ENCODE measurements at places on chromosomes 6 and 20. TPM values are rescaled to one million over a fixed set of nuclear protein-coding genes. Genes with fewer than 3 reads are reported as not detected.

- DNase-seq = no peak
These were observed 26.3 kb upstream of the SASH1 start for GRCh38 chr6:148316308-148316707.

GRCh38 chr6:3751077-3751729 is at the start of gene PXDC1:
PXDC1 (minus strand) TSS chr6:3751713; CDS start chr6:3751531, 182 bp downstream.
- peak; percentile 51 for DNase-seq

GRCh38 chr20:32635764-32636163 is 38.0 kb downstream of the C20orf203 start:
- DNase-seq = no peak

DNA sequence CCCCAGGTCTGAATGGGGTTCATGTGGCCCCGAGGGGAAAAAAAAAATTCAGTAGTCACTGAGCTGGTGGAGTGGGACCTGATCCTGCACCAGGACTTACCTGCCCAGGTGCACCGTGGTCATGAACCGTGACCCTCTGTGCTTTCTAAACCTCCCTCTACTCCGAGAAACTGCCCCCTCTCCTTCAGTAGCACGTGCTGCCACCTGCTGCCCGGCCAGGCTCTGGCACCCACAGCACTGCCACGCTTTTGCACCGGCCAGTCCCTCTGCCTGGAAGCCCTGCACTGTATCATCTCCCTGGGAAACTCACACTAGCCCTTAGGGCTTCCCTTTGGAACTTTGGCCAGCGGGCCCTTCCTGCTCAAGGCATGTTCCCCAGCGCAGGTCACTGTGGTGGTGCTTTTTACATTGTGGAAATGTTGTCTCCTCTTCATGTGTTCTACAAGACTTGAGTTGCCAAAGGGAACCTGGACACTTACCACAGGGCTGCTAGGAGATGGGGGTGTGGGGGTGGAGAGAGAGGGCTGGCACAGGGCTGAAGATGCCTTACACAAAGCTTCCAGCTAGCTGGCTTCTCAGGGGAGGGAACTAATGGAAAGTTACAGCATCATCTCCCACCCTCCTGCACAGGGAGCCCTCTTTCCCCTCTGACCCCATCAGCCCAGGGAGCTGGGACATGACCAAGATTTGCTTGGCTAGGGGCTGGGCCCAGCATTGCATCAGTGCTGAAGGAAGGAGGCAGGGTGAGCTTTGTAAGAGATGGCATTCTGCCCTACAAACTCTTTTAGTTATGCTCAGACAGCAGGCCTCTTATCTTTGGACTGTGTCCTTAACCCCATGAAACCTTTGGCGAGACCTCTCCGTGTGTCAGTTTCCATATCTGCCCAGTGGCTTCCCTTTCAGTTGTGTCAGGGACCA is 2.5 kb upstream of the PTPRT start:
- DNase-seq = no peak

DNA sequence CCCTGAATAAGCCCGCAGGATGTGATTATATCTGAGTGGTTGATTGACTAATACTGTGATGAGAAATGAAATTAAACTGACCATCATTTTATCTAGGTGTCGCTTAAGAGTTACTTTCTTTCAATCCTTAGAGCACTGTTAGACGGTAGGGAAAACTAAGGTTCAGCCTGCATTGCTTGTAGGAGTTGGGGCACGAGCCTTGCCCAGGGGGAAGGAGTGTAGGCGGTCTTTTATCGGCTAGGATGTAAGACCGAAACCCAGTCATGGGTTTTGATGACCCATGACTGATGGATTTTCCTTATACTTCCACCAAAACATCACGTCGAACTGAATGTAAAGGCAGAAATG is 392 bp upstream of the TASP1 start:
- no peak for DNase-seq

DNA sequence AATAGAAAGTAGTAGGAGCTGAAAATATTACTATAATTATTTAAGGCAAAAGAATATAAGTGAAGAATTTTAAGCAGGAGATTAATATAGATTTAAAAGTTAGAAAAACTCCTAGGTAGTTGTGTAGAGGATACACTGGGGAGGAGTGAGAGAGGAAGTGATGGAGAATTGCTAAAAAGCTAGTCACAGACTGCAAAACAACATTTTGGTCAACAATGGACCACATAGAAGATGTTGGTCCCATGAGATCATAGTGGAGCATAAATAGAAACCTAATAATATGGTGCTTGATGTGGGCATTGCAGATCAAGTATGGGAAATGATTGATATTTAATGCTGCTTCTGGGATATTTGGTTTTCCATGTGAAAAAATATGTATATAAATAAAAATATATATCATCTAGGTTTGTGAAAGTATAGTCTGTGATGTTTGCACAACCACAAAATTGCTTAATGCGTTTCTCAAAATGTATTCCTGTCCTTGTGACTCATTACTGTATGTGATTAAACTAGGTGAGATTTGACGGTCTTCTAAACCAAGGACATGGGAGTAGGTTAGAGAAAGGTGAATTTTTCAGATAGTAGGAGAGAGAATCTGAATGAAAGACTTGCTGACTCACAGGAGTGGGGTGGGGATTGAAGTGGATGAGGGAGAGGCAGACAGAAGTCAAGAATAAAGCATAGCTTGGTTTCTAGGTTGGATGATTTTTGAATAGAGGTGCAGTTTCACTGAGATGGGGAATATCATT is 174.0 kb downstream of the BCKDHB start:
- no peak for DNase-seq

- no peak for DNase-seq
These were observed 87.6 kb downstream of the AGPAT4 start for GRCh38 chr6:161186173-161186769.

DNA sequence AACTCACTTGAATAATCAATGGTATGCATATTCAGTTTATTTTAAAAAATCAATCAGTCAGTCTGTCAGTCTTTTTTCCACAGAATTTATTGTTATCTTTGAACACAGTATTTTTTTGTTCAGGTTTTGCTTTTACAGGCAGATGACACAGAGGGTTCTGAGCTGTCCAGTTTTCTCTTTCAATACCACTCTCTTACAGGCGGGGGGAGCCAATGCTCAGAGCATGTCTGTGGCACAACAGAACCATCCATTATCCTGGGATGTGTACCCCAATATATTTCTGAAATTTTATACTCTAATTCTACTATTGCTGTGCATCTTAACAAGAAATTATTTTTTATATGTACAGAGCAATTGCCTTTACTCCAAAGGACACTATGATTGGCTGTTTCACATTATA is 21.2 kb downstream of the ROS1 start:
- no peak for DNase-seq

- no peak for DNase-seq
These were observed 101.9 kb downstream of the LRFN2 start for GRCh38 chr6:40485300-40485699.

DNA sequence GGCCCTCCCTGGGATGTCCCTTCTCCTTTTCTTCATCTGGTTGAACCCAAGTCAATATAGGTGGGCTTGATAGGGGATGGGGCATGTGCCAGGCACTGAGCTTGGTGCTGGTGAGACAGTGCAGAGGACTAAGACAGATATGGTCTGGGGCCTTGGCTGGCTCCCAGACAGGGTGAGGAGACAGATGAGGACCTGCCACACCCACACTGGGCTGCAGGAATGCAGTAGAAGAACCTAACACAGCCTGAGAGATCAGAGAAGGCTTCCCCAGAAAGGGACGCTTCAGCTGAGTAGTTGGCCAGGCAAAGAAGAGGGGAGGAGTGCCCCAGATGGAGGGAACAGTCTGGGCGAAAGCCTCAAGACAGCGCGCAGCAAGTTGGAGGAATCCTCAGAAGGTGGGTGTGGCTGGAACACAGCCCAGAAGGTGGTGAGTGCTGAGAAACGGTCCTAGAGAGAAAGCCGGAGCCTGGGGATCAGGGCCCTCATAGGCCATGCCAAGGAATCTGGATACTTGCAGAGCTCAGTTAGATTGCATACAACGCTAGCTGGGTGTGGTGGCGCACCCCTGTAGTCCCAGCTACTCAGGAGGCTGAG is 26.4 kb downstream of the CD40 start:
- DNase-seq = no peak

DNA sequence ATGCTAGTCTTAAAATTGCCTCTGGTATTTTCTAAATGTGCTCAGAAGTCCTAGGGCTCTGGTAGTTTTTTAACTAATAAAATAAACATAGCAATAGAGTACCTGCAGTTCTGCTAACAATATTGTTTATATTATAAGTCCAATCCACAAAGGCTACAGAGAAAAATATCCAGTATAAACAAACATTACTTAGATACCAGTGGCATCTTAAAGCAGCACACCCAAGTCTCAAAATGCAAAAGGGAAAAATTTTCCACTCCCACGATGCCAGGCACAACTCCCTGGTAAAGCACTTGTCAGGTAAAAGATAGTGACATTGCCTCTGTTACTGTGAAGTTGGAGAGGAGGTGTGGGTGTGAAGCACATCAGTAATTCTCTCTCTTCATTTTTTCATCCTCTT is 123.3 kb downstream of the OGFRL1 start:
- DNase-seq = no peak

DNA sequence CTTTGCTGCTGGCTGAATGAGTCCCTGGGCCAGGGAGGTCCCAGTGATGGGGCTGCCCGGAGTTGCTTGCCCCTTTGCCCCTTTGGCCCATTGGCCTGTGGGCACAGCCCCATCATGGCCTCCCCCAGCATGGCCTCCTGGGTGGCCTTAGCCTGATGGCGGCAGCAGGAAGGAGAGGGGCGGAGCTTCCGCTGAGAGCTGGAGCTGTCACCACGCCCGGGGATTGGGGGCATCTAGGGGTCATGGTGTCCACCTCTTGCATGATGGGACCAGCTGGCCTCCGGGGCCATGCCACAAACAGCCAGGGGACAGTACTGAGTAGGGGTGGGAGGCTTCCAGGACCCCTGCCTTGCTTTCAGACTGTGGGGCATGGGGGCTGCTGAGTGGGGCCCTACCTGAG is 31.5 kb upstream of the GATA5 start:
- no peak for DNase-seq

DNA sequence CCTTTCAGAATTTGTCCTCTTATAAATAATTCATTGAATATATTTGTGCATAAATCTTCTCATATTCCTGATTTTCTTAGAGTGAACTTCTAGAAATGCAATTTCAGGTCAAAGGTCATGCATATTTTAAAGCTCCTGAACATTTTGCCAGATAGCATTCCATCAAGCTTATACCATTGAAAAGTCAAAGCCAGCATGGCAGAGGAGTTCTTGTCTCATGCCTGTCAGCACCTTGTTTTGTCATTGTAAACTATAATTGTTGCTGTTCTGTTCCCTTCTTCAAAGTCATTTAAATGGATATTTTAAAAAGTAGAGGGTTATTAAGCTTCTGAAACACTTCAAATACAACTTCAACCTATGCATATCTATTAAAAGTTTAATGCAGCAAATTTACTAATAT is 170.6 kb downstream of the EYA4 start:
- DNase-seq = no peak

DNA sequence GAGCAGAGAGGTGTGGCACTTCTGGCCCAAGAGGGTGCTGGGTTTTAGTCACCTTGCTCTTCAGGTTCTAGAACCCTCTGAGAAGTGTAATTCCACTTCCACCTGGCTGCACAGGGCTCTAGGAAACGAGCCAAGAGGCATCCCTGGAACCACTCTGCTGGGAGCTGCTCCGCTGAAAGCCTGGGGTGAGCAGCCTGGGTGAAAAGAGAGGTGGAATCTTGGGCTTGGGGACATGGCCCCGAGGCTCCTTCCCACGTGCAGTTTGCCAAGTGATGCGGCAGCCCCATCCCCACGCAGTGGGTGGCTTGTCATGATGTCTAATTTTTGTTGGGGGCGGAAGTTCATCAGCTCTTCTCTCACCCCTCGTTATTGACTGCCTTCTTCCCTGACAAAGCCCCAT is 32.8 kb downstream of the PPP1R16B start:
- DNase-seq = no peak

DNA sequence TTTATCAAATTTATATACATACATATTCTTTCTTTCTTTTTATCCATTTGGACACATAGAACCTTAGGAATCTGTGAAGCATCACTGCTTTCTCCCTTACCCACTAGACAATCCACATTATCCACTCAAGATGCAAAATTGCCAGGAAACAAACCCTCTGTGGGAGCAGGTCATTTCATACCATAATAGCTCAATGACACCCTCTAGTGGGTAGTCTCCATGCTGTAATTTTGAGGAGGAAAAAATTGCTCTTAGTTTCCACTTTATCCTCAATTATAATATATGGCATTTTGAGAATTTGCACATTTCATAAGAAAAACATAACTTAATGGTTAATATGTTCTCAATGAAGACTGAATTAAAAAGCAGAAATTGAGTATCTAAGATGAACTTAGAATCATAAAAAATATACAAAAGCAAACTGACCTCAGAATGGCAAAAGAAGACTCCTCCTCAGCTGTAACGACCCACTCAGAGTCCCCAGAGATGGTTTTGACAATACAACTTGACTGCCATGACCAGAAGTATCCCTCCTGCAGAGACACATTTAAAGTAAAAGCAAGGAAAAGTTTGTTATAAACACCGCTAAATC is 164.1 kb downstream of the FRK start:
- no peak for DNase-seq

GRCh38 chr6:5388326-5388725 is 127.0 kb downstream of the FARS2 start:
- no peak for DNase-seq

DNA sequence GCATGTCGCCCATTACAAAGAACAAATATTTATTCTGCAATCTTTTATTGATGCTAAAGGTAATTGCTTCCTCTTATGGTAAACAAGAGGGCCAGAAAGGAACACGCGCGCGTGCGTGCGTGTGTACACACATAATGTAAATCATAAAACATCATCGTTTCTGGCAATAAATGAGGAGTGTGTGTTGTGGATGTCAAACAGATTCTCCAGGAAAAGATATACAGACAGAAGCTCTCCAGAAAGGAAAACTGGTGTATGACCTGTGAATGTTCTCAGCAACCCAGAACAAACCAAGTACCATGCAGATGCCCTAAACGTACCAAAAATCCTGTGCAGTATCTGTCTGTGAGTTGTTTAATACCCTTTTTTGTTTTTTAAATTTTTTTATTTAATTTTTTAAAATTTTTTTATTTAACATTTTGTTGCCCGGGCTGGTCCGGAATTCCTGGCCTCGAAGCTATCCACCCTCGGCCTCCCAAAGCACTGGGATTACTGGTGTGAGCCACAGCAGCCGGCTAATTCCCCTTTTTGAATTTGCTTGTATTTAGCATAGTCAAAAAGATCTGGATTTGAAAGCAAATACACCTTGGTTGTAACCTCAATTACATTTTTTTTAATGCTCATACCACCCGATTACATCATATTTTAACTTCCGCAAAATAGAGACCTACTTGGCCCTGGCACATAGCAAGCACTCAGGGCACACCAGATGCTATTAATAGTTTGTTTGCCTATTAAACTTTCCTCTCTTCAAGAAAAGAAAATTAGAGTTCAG is 909 bp upstream of the NUDT3 start:
- no peak for DNase-seq

CDH26 gene
- total RNA-seq = 0.84 TPM

ISM1 gene
- total RNA-seq = 2.2 TPM

DZANK1 gene
- total RNA-seq = 1.1 TPM

CD164 gene
- 132 TPM for total RNA-seq

CALHM6 gene
- total RNA-seq = 2.3 TPM

IER3 gene
- total RNA-seq = 81.5 TPM

CCN2 gene
- total RNA-seq = 230 TPM

TNNC2 gene
- total RNA-seq = not detected

TNXB gene
- total RNA-seq = 143 TPM

SMLR1 gene
- total RNA-seq = not detected

SLA2 gene
- total RNA-seq = 0.56 TPM

MTFR2 gene
- total RNA-seq = 1.0 TPM

SOBP gene
- 13.6 TPM for total RNA-seq

SRMS gene
- not detected for total RNA-seq

ZSCAN31 gene
- total RNA-seq = 8.4 TPM
